Activated naive CD4-positive, alpha-beta T cell treated with anti-CD3 and anti-CD28 coated beads for 36 hours (primary cell): ENCODE measurements at places on chromosomes 2 and 18. TPM values are rescaled to one million over a fixed set of nuclear protein-coding genes. Genes with fewer than 3 reads are reported as not detected.

GRCh38 chr18:66895631-66896030 lies 291.7 kb upstream of the CDH19 start:
- DNase-seq, result no peak

Gene ARMC9
- total RNA-seq, result 1.4 TPM

DNA sequence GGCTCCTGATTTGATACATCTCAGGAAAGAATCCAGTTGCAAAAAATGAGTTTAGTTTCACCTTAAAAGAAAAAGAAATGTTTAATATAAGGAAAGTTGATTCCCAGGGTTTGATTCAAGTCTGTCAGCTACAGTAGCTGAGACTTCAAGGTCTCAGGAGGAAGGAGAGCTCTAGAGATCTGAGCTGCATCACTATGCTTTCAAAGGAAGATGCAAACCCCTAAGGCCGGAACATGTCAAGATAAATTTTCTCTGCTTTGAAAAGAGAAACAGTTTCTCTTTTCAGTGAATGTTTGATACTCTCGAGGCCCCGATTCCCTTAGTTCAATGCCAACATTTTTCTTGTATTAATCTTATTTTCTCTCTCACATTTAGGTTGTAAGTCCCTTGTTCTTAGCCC lies 128.6 kb downstream of the RGPD3 start:
- DNase-seq, result no peak

- DNase-seq, result no peak
These were observed 250.1 kb downstream of the PRKCE start for GRCh38 chr2:45901468-45902032.

Gene ZNF804A
- total RNA-seq, result not detected
